MCF 10A (cell line): ENCODE measurements at places on chromosomes 5 and 9.

GRCh38 chr5:150272531-150272930, 17.0 kb downstream of the CAMK2A start:
- no peaks in the 10 kb centered on the region for H3K36me3 ChIP-seq
- peak; percentile 81 for DNase-seq
- H3K4me3 ChIP-seq = no peak overlapping the region
- no peak overlapping the region for H3K27ac ChIP-seq
- no peaks in the 10 kb centered on the region for H3K27me3 ChIP-seq

DNA sequence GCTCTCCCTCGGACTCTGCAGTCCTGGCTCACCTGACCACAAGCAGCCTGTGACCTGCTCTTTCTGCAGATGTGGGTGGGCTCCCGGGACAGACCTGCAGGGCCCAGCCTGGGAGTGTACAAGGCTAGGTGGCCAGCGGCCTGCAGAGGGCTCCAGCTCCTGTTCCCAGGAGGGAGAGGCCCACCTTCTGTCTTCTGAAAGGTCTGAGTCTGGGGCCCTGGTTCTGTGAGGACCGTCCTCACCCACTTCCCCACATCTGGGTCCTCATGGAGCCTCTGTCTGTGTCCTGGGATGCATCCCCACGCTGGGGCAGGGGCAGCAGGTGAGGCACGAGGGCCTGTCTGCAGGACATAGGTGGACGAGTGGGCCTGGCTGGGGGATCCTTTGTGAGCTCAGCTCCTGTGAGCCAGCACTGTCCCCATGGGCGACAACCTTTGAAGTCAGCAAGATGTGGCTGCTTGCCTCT, 43.7 kb downstream of the PHF2 start:
- H3K4me1 ChIP-seq = no peaks in the 10 kb centered on the region
- H3K36me3 ChIP-seq = no peaks in the 10 kb centered on the region

- no peaks in the 10 kb centered on the region for H3K4me1 ChIP-seq
- H3K4me3 ChIP-seq = no peak overlapping the region
- H3K27me3 ChIP-seq = peaks cover 41% of the 10 kb centered on the region
- DNase-seq = no peak
- no peaks in the 10 kb centered on the region for H3K36me3 ChIP-seq
- H3K27ac ChIP-seq = no peak overlapping the region
Observed at GRCh38 chr5:138102454-138103318, 18.9 kb downstream of the WNT8A start.

DNA sequence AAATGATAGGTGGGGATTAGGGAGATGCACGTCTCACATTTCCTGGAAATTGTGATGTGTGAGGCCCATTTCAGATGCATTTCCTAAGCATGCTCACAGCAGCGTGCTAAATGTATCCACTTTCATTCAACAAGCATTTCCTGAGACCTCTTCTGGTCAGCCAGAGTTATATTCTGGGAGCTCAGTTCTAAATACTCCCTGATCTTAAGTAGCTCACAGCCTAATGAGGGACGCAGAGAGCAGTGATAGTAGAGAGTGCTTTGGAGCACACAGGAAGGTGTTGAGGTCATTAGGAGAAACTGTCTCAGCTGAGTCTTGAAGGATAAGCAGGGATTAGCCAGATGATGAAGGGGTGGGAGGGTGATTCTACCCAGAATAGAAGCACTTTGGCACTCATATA, 46.2 kb upstream of the FSD1L start:
- H3K27me3 ChIP-seq = no peaks in the 10 kb centered on the region
- no peaks in the 10 kb centered on the region for H3K36me3 ChIP-seq
- no peak overlapping the region for H3K4me3 ChIP-seq
- no peak for DNase-seq
- no peak overlapping the region for H3K27ac ChIP-seq

DNA sequence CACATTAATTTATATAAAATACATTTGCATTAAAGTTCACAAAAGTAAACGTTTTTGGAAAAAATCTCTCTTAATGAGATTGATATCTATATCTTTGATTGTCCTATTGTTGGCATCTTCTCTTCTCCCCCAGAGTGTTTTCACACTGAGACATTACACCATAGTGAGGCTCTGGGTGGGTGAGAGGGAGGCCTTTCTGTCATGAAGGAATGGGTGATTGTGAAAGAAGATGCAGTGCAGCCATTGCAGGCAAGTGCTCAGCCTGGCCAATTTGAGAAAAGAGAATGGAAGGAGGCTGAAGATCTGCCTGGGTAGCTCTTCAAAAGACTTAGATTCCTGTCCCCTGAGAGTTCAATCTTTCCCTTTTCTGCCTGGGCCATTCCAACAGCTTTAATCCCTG, 140.8 kb downstream of the SLC12A2 start:
- peaks cover 23% of the 10 kb centered on the region for H3K4me1 ChIP-seq
- no peak for DNase-seq
- H3K27me3 ChIP-seq = no peaks in the 10 kb centered on the region
- H3K36me3 ChIP-seq = no peaks in the 10 kb centered on the region
- no peak overlapping the region for H3K27ac ChIP-seq

- no peaks in the 10 kb centered on the region for H3K36me3 ChIP-seq
- no peak for DNase-seq
- H3K27ac ChIP-seq = no peak overlapping the region
Observed at GRCh38 chr9:113912816-113913215, 36.7 kb downstream of the ZNF618 start.

DNA sequence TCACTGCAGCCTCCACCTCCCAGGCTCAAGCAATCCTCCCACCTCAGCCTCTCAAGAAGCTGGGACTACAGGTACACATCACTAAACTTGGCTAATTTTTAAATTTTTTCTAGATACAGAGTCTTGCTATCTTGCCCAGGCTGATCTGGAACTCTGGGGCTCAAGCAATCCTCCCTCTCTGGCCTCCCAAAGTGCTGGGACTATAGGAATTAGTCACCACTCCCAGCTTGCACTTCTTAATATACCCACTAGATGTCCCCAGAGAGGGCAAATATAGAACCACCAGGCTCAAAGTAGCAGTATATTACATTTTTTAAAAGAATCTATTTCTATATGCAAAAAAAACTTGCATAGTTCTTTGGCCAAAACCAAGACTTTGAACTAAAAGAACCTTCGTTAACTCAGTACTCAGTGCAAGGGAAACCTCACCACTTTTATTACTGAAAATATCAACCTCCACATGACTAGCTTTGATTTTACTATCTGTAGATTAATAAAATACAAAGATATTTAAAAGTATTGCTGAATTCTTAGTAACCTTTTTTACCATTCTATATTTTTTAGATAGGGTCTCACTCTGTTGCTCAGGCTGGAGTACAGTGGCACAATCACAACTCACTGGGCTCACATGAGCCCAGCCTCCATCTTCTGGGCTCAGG, 25.8 kb upstream of the HSD17B3 start:
- H3K4me3 ChIP-seq = no peak overlapping the region
- DNase-seq = peak; percentile 78
- no peaks in the 10 kb centered on the region for H3K36me3 ChIP-seq
- peaks cover 7% of the 10 kb centered on the region for H3K4me1 ChIP-seq

- peaks cover 47% of the 10 kb centered on the region for H3K4me1 ChIP-seq
- H3K27ac ChIP-seq = peak overlapping the region; percentile 99
- peaks cover 16% of the 10 kb centered on the region for H3K36me3 ChIP-seq
- peak; percentile 31 for DNase-seq
Observed at GRCh38 chr9:130835441-130836298, 616 bp downstream of the ABL1 start.

GRCh38 chr5:148910686-148911361, 84.4 kb downstream of the ADRB2 start:
- H3K27me3 ChIP-seq = no peaks in the 10 kb centered on the region
- H3K27ac ChIP-seq = peak overlapping the region; percentile 76
- peaks cover 68% of the 10 kb centered on the region for H3K4me1 ChIP-seq
- DNase-seq = peak; percentile 72

DNA sequence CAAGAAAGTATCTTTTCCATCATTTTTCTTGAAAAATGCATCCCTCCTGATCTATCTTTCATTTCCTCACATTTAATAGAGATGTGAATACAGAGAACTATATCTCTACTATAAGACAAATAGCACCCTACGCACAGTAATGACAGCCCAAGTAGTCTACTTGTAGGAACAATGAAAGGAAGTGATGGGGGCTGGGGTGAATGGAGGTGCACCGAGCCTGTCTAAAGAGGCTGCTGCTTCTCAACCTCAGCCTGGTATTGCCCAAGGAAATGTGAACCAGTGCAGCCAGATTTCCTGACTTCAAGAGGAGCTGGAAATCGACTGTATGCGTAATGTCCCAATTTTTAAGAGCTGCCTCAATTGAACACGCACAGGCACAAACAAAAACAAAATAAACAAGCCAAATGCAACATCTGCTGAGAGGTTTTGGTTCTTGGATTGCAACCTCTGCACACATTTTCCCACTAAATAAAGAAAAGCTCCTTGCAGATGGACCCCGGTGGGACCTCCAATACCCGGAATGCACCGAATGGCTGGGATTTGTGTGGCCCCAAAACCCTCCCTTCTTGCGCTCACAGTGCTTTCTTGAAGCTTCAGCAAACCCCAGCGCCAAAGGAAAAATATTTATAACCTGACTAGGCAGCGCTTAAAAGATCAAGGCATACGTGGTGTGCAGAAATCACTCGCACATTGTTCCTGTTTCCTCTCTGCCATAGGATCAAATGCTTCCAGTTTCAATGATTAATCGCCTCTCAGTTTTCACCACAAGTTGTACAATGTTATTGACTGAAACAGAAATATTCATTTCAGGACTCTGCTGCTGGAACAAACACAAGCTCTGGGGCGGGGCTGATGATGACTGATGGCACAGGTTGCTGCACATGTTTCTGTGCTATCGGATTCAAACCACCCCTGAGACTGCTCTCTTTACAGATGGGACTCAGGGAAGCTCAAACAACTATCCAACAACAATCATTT, 68.3 kb downstream of the KCNIP1 start:
- no peaks in the 10 kb centered on the region for H3K36me3 ChIP-seq
- H3K4me3 ChIP-seq = no peak overlapping the region
- peaks cover 63% of the 10 kb centered on the region for H3K27me3 ChIP-seq
- H3K27ac ChIP-seq = no peak overlapping the region
- DNase-seq = no peak

DNA sequence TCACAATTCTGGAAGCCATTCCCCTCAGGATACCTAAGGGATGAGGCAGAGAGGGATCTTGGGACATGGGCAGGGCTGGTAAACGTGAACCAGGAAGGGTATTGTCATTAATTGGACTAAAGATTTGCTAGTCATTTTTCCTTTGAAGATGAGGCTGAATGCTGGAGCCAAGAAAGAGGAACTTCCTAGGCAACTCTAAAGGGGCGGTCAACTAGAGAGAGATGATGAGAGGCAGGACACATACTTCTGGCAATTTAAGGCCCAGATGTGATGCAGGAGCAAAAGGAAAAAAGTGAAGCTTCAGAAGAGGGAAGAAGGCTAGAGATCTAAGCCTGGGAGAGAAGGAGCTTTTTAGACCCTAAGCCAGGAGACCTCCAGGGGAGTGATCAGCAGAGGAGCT, 5.6 kb downstream of the GBA2 start:
- peak overlapping the region; percentile 50 for H3K27ac ChIP-seq
- peaks cover 71% of the 10 kb centered on the region for H3K36me3 ChIP-seq
- H3K4me3 ChIP-seq = no peak overlapping the region
- H3K27me3 ChIP-seq = no peaks in the 10 kb centered on the region

DNA sequence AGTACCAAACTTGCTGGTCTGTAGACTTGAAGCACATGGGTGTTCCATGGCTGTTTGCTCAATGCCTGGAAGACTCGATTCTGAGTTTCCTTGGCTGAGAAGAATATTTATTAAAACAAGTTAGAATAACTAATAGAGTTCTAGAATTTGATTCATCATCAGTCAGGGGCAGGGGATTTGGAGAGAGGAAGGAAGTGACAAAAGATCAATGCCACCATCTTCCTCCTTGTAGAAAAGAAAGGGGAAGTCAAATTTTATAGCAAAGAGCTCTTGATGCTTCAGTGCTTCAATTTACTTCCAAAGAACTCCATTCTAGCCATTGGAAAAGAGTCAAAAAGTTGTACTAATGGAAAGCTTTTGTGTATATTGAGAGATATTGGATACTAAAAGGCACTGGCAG, 236.3 kb downstream of the MCTP1 start:
- H3K27ac ChIP-seq = no peak overlapping the region
- no peaks in the 10 kb centered on the region for H3K27me3 ChIP-seq
- no peak overlapping the region for H3K4me3 ChIP-seq
- peaks cover 6% of the 10 kb centered on the region for H3K36me3 ChIP-seq
- peaks cover 9% of the 10 kb centered on the region for H3K4me1 ChIP-seq

DNA sequence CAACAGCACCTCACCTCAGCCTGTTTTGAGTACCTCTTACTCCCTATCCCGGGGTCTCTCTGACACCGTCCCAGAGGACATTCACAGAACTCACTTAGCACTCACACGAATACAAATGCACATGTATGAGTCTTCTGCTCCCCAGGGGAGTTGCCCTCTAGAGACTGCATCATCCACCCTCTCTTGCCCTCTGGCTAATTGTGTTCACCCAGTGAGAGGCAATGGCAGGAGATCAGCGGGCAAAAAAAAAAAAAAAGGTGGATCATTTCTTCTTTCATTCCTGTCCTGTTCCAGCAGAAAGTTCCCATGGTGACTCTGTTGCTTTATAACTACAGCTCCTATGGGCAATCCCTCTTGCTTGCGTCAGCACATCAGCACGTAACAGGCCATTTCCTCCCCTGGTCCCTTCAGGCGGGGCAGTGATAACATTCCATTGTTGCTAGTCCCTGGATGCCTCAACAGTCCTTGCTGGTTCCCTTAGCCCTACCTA, 23.5 kb upstream of the SNX2 start:
- peaks cover 44% of the 10 kb centered on the region for H3K4me1 ChIP-seq
- H3K27me3 ChIP-seq = no peaks in the 10 kb centered on the region
- peak; percentile 87 for DNase-seq
- H3K36me3 ChIP-seq = peaks cover 6% of the 10 kb centered on the region

DNA sequence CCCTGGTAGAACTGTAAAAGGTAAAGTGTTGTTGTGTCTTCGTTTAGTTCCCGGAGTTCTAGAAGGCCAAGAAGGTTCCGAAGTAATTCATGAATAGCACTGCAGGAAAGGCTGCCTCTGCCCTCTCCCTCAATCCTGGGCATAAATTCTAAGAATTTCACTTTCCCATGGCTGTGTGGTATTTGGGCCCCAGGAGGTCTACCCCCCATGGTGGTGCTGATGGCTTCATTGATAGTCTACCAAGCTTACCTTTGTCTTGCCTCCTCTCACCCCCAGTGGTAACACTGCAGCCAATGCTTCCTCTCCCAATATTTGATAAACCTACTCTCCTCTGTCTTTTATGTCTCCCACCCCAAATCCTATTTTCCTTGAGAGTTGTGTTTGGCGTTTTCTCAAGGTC, 39.5 kb downstream of the ADAMTS16 start:
- H3K4me3 ChIP-seq = no peak overlapping the region
- DNase-seq = no peak
- H3K27me3 ChIP-seq = no peaks in the 10 kb centered on the region
- no peaks in the 10 kb centered on the region for H3K36me3 ChIP-seq
- no peak overlapping the region for H3K27ac ChIP-seq

- no peak for DNase-seq
- H3K4me3 ChIP-seq = no peak overlapping the region
- no peak overlapping the region for H3K27ac ChIP-seq
- no peaks in the 10 kb centered on the region for H3K27me3 ChIP-seq
- peaks cover 6% of the 10 kb centered on the region for H3K36me3 ChIP-seq
Observed at GRCh38 chr5:62043289-62044280, 262.4 kb upstream of the KIF2A start.

- H3K27ac ChIP-seq = no peak overlapping the region
- no peaks in the 10 kb centered on the region for H3K27me3 ChIP-seq
- H3K4me1 ChIP-seq = peaks cover 4% of the 10 kb centered on the region
- DNase-seq = no peak
- H3K4me3 ChIP-seq = no peak overlapping the region
Observed at GRCh38 chr9:38071470-38072134, 2.6 kb upstream of the SHB start.
